ENCODE measurements at places on chromosomes 6 and 20.

GRCh38 chr6:130514712-130515111, 148.9 kb downstream of the TMEM200A start:
- no peaks in the 10 kb centered on the region for H3K36me3 ChIP-seq
- peak overlapping the region; percentile 55 for H3K27ac ChIP-seq
- H3K27me3 ChIP-seq: no peaks in the 10 kb centered on the region
- DNase-seq: no peak
- no peak overlapping the region for H3K4me3 ChIP-seq
- peaks cover 28% of the 10 kb centered on the region for H3K4me1 ChIP-seq

- peaks cover 3% of the 10 kb centered on the region for H3K4me1 ChIP-seq
- DNase-seq: no peak
- no peak overlapping the region for H3K4me3 ChIP-seq
- H3K27ac ChIP-seq: peak overlapping the region; percentile 17
Measured at GRCh38 chr6:161660666-161661571, 387.1 kb upstream of the AGPAT4 start.

DNA sequence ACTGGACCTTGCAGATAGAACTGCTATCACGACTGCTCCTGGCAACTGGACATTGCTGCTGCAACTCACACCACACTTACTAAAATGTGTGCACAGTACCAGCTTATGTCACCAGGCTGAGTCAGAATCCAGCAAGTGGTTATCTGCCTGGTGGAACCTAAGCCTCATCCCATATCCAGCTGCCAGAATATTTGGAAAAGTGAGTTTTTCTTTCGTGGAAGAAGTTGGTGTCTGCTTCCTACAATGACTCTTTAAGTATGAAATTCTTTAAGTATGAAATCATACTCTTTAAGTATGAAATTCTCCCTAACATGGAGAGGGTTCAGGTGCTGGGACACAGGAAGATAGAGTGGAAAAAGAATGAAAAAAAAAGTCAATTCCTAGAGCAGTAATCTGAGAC, 16.4 kb upstream of the POLR1H start:
- H3K4me1 ChIP-seq: peaks cover 14% of the 10 kb centered on the region
- no peak for DNase-seq
- H3K27me3 ChIP-seq: no peaks in the 10 kb centered on the region
- H3K27ac ChIP-seq: no peak overlapping the region
- H3K4me3 ChIP-seq: no peak overlapping the region
- H3K36me3 ChIP-seq: peaks cover 9% of the 10 kb centered on the region

DNA sequence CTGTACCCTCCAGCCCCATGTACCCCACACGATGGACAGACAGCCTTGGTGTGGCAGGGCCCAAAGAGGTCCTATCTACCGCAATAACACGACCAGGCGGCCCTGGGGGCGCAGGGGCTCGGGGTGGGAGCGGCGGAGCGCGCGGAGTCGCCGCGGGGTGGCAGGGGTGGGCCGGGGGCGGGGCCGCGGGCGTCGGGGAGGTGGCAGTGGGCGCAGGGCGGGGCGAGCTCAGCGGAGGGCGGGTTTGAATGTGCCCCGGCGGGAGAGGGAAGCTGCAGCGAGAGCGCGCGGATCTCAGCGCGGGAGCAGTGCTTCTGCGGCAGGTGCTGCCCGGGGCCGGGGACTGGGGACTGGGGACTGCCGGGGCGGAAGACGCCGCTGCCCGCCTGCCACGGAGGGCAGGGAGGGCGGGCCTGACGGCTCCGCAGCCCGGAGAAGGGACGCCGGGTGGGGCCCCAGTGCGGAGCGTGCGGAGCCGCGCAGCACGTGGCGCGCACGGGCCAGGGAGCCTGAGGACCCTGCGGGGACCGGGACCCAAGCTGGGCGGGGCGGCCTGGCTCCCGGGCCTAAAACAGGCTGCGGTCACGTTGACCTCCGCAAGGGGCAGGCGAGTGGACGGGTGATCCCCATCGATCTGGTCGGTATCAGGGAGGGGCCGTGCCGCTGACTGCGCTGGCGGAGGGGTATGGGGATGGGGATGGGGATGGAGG, at the start of gene SLC29A1:
Gene SLC29A1 (plus strand): TSS at position 277 of the 710 bp plus-strand sequence. CDS start 3,719 bp downstream, outside the sequence.
- H3K27me3 ChIP-seq: peaks cover 1% of the 10 kb centered on the region
- H3K36me3 ChIP-seq: no peaks in the 10 kb centered on the region
- peak within 1 kb of the TSS; percentile 66 for H3K27ac ChIP-seq
- peak within 1 kb of the TSS; percentile 96 for H3K4me3 ChIP-seq

DNA sequence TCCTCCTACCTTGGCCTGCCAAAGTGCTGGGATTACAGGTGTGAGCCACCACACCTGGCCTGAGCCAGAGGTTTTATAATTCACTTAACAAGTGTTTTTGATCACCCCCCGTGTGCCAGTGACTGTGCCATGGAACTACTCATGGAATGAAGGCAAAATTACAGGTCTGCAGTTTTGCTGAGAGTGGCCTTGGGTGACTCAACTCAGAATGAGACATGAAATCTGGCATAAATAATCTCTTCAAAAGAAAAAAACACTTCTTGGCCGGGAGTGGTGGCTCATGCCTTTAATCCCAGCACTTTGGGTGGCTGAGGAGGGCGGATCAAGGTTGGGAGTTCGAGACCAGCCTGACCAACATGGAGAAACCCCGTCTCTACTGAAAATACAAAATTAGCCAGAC, 166.9 kb upstream of the SALL4 start:
- no peak overlapping the region for H3K27ac ChIP-seq
- no peak for DNase-seq
- no peak overlapping the region for H3K4me3 ChIP-seq
- H3K36me3 ChIP-seq: no peaks in the 10 kb centered on the region

- no peak overlapping the region for H3K4me3 ChIP-seq
- DNase-seq: no peak
- H3K27me3 ChIP-seq: peaks cover 41% of the 10 kb centered on the region
- no peak overlapping the region for H3K27ac ChIP-seq
- peaks cover 8% of the 10 kb centered on the region for H3K4me1 ChIP-seq
- H3K36me3 ChIP-seq: no peaks in the 10 kb centered on the region
Measured at GRCh38 chr6:165984729-165985275, 182.8 kb downstream of the TBXT start.

DNA sequence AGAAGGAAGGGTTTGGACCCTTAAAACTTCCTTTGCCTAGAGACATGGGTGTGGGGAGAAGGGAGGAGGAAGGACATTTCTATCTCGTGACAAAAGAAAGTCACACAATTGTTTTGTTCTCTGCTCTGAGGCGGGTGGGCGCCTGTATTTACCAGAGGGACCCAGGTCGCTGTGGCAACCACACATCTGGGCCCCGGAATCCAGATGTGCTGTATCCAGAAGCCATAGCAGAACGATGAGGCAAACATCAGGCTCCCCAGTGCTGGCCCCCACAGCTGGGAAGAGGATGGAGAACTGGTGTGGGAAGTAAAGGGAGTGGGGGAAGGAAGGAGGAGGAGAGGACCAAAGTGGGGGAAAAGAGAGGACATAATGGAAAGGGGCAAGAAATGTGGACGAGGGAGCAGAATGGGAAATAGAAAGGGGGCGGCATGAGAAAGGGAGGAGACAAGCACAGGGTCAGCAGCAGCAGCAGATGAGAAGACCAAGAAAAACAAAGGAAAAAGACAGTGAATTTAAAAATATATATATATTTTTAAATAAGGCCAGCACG, 3.4 kb upstream of the TNXB start:
- H3K27ac ChIP-seq: peak overlapping the region; percentile 65
- H3K4me3 ChIP-seq: no peak overlapping the region
- DNase-seq: no peak

- DNase-seq: no peak
- peaks cover 8% of the 10 kb centered on the region for H3K36me3 ChIP-seq
- peaks cover 5% of the 10 kb centered on the region for H3K4me1 ChIP-seq
- H3K4me3 ChIP-seq: no peak overlapping the region
- H3K27me3 ChIP-seq: peaks cover 77% of the 10 kb centered on the region
Measured at GRCh38 chr6:100475554-100476320, 11.0 kb upstream of the SIM1 start.

GRCh38 chr20:47041396-47041899, 146.8 kb downstream of the EYA2 start:
- peaks cover 29% of the 10 kb centered on the region for H3K27me3 ChIP-seq
- H3K36me3 ChIP-seq: no peaks in the 10 kb centered on the region
- H3K4me3 ChIP-seq: no peak overlapping the region

DNA sequence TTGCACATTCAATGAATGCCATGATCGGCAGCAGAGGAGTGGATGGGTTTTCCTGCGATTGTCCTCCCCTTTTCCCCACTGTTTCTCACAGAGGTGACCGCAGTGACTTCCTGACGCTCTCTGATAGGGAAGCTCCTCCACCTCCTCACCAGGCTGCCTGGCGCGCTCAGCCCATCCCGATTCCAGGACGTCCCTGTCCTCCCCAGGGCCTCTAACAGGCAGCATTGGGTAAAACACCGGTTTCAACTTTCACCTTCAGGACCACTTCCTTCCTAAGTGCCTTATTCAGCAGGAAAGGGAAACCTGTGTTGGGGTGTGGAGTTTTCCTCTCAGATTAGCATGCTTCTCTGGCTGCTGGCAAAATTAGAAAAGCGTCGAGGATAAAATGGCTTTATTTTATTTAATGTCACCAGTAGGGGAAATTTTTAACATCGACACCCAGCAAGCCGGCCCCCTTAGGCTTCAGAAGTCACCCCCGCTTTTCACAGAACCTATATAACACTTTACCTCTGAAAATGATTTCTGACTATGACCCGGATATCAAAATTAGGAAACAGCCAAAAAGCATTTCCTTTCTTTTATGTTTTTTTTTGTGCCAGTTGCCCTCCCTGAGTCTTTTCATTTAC, 570.4 kb upstream of the GJE1 start:
- peak overlapping the region; percentile 93 for H3K4me3 ChIP-seq
- DNase-seq: no peak
- no peaks in the 10 kb centered on the region for H3K36me3 ChIP-seq
- H3K27ac ChIP-seq: peak overlapping the region; percentile 93

DNA sequence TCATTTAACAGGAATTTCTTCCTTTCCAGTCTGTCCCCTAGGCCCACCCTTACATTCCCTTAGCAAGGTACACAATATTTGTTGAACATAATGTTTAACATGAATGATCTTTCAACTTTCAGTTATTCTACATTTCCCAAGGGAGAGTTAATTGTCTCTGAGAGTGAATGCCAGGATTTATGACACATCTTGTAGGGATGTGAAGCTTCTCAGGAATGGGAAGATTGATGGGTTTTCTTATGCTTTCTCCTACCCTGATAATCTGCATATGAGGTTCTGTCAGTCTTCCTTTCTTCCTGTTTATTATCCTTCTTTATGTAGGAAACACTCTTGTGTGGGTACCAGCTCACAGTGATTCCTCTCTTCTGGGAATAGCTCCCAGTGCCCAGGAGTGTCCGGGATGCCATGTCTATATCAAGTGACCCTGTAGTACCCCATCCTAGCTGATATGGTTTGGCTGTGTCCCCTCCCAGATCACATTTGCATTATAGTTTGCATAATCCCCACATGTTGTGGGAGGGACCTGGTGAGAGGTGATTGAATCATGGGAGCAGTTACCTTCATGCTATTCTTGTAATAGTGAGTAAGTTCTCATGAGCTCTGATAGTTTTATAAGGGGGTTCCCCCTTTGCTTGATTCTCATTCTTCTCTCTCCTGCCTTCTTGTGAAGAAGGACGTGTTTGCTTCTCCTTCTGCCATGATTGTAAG, 7.1 kb upstream of the FYN start:
- DNase-seq: no peak
- H3K4me3 ChIP-seq: no peak overlapping the region
- H3K27me3 ChIP-seq: no peaks in the 10 kb centered on the region
- no peaks in the 10 kb centered on the region for H3K4me1 ChIP-seq
- H3K27ac ChIP-seq: no peak overlapping the region
- no peaks in the 10 kb centered on the region for H3K36me3 ChIP-seq

DNA sequence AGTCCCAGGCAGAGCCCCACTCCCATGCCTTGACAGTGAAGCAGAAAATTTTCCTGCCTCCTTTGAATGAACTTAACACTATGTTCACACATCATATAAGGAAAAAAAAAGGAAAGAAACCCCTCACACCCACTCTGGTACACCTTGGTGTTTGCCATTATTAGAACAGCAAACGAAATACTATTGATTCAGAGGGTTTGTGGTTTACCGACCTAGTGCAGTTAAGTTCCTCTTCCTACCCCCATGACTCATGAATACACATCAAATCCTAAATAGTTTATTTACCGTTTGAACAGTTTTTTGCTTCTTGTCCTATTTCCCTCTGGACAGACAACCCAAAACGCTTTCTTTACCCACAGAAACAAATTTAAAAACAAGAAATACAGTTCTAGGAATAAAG, 237.7 kb downstream of the FOXA2 start:
- H3K27ac ChIP-seq: no peak overlapping the region
- no peaks in the 10 kb centered on the region for H3K4me1 ChIP-seq
- H3K4me3 ChIP-seq: no peak overlapping the region
- no peak for DNase-seq
- peaks cover 6% of the 10 kb centered on the region for H3K27me3 ChIP-seq

- H3K4me3 ChIP-seq: peak within 1 kb of the TSS; percentile 78
- no peak within 1 kb of the TSS for H3K27ac ChIP-seq
- no peak for DNase-seq
- peaks cover 2% of the 10 kb centered on the region for H3K36me3 ChIP-seq
Measured at GRCh38 chr20:25081730-25082497, at the start of gene VSX1. VSX1 (minus strand) TSS chr20:25082141; CDS start chr20:25082096, 45 bp downstream.

- H3K4me1 ChIP-seq: peaks cover 16% of the 10 kb centered on the region
- no peaks in the 10 kb centered on the region for H3K27me3 ChIP-seq
Measured at GRCh38 chr20:51378171-51378928, 164.2 kb downstream of the NFATC2 start.

DNA sequence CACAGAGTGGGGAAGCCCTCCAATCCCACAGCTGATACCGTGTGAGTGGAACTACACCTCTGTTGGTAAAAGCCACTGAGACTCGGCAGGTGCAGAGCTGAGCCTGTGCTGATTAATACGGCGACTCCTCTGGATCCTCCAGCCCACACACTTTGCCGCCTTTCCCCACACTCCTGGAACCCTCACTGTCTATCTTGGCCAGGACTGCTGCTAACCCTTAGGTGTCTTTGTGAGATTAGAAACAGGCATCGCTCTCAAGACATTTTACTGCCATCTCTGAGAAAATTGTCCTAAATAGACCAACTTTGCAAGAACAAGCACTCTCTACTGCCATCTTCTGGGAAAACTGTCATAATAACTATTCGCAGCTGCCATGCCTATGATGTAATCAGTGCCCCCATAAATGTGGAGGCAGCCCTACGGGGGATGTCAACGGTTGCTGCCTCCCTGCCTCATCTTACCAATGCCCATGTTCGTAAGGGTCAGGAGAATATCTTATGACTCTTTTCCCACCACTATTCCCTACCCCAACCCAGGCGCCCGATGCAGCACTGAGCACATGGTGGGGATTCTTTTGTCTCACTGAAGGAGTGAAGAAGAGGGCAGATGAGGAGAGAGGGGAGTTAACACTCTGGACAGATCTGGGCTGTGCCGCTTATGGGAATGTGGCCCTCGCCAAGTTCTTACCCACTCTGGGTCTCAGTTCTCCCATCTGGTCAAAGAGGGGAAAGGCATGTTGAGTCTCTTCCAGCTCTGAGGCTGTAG, 26.1 kb upstream of the KCNB1 start:
- no peak for DNase-seq
- H3K36me3 ChIP-seq: peaks cover 2% of the 10 kb centered on the region
- no peak overlapping the region for H3K27ac ChIP-seq
- no peak overlapping the region for H3K4me3 ChIP-seq
- H3K27me3 ChIP-seq: peaks cover 63% of the 10 kb centered on the region

GRCh38 chr6:36020154-36020553, 4.3 kb downstream of the SLC26A8 start:
- H3K4me1 ChIP-seq: peaks cover 9% of the 10 kb centered on the region
- H3K27ac ChIP-seq: no peak overlapping the region
- H3K4me3 ChIP-seq: no peak overlapping the region
- peaks cover 32% of the 10 kb centered on the region for H3K27me3 ChIP-seq
- no peak for DNase-seq
